ENCODE measurements at places on chromosomes 12 and 14. TPM values are rescaled to one million over a fixed set of nuclear protein-coding genes. Genes with fewer than 3 reads are reported as not detected.

DNA sequence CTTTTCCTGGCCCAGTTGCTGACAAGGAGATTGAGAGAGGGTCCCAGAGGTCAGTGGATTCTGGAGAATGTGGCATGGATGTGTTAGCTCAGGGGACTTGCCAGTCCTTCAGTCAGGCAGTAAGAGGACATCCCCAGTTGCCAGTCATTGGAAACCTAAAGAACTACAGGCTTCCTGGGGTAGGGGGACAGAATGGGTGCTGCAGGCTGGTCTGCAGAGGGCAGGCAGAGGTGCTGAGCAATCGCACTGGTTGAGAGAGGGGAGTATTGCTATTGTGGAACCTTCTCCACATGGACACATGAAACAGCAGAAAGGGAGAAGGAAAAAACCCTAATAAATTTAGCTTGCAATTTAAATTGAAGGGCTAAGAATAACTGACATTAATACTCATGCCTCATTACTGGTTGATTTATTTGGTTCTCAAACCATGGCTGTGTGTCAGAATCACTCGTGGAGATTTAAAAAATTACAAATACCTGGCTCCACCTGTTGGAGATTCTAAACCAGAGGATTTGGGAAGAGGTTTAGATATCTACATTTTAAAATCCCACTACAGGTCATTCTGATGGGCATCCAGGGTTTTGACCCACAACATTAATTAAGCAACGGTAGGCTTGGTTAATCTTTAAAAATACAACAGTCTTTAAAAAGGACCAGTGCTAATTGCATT is 71.2 kb upstream of the SLC38A2 start:
- DNase-seq: no peak

- no peak for DNase-seq
Observed at GRCh38 chr12:73598626-73599025, 939.0 kb upstream of the ATXN7L3B start.

- no peak for DNase-seq
Observed at GRCh38 chr12:123089631-123090353, 61.1 kb downstream of the PITPNM2 start.

DNA sequence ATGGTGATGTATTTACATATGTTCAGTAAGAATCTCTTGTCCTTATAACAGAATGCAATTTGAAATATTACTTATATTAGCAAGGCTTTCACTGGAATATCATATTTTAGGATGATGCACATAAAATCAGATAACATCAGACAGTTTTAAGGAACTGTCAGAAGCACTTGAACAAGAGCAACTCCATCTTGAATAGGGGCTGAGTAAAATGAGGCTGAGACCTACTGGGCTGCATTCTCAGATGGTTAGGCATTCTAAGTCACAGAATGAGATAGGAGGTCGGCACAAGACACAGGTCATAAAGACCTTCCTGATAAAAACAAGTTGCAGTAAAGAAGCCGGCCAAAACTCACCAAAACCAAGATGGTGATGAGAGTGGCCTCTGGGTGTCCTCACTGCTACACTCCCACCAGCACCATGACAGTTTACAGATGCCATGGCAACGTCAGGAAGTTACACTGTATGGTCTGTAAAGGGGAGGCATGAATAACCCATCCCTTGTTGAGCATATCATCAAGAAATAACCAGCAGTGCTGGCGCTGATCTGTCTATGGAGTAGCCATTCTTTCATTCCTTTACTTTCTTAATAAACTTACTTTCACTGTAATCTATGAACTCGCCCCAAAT is 27.6 kb upstream of the ETV6 start:
- DNase-seq: no peak

GRCh38 chr12:29700761-29701481 is 82.8 kb downstream of the TMTC1 start:
- DNase-seq: no peak

CMTM5 gene
- 2.8 TPM for polyA plus RNA-seq

DNA sequence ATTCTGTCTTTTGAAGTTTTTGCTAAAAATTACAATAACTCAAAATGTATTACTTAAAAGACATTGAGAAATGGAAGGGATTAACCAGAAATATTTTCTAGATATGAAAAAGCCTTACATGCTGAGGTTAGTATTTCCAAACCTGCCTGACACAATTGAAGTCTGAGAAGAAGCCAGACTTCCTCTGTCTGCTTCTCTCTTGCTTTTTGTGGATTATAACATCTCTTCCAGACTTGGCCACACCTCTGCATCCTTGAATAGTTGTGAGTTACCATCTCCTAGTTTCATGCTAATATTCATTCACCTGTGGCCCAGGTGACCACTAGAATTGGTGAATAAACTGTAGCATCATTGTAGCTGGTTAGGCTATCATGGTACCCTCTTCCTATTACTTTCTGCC is 497.6 kb downstream of the SLC16A7 start:
- DNase-seq: no peak

DNA sequence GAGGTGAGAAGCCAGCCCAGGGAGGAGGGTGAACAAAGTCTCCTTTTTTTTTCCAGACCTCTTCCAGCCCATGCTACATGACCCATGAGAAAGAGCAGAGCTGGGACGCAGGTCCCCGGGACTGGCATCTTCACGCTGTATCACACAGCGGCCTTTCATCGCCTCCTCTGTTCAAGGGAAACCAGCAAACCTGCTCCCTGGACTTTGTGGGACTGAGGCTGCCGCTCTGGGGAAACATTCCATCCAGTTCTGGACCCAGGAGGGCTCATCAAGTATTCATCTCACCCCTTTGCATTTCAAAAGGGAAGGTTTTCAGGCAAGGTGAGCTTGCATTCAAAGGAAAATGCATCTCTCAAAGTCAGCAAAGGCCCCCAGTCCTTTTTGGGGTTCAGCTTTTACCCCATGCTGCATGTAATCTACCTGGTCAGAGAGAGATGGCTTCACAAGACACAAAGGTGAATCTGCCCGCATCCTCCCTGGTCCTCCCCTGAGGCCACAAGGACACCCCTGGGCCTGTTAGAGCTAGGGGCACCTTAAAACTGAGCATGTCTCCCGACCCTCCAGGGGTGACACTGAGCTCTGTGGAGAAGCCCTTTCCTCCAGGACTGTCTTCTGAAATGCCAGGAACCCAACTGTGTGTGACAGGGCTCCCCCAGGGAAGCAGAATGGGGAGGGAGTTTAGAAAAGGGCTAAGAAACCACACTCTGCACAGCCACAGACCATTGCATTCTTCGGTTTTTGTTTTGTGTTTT is 21.2 kb upstream of the MEG3 start:
- DNase-seq: no peak

DNA sequence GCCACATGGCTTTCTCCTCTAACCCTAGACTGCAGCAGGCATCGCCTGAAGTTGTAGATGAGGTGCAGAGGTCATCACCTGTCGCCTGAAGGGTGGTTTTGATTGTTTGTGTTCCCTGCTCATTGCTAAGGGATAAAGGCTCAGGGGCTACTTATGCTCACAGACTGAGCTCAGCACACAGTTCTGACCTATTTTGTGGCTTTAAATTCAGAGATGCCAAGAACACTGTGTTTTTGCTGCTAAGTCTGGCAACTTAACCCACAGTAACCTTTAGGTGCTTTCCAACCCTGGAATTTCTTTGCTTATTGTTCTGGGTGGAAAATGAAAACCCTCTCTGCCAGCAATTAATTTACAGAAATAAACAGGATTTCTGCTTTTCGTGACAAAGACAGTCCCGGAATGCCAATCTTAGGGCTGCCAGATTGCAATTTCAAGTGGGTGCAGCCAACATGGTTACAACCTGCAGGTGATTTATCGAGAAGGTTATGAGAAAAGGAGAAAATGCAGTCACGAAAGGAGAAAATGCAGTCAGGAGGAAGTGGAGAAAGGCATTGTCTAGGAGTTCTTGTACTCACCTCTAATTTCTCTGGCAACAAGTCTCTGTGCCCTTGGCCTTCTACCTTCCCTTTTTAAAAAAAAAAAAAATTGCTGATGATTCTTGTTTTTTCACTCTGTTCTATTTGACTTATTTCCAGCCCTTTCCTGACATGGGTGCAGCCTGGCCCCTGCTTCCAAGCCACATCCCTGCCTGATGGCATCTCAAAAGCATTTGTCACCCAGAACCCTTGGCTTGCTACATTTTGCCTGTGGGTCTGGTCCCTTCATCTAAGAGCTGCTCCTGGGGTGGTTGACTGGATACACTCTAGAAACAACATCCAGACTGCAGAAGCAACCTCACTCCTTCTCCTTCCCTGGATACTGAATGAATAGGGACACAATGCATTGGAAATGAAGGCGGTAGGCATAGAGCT is 23.3 kb downstream of the NPC2 start:
- no peak for DNase-seq
